ENCODE measurements at places on chromosomes 3 and 15. TPM values are rescaled to one million over a fixed set of nuclear protein-coding genes. Genes with fewer than 3 reads are reported as not detected.
A peak's percentile ranks its signal among the peaks of the same experiment; 100 is the strongest.

TMEM44 gene
- 13.4 TPM for total RNA-seq

CELF6 gene
- 2.2 TPM for total RNA-seq

GRCh38 chr3:78875851-78876250 is 891.9 kb downstream of the ROBO1 start:
- no peak overlapping the region for H3K27ac ChIP-seq
- no peak overlapping the region for H3K4me3 ChIP-seq
- H3K36me3 ChIP-seq = no peaks in the 10 kb centered on the region
- no peak for DNase-seq

- no peaks in the 10 kb centered on the region for H3K27me3 ChIP-seq
- no peak for DNase-seq
- H3K27ac ChIP-seq = peak overlapping the region; percentile 43
- H3K36me3 ChIP-seq = no peaks in the 10 kb centered on the region
- H3K4me1 ChIP-seq = peaks cover 17% of the 10 kb centered on the region
These were observed 52.7 kb downstream of the MITF start for GRCh38 chr3:69791919-69792399.

DNA sequence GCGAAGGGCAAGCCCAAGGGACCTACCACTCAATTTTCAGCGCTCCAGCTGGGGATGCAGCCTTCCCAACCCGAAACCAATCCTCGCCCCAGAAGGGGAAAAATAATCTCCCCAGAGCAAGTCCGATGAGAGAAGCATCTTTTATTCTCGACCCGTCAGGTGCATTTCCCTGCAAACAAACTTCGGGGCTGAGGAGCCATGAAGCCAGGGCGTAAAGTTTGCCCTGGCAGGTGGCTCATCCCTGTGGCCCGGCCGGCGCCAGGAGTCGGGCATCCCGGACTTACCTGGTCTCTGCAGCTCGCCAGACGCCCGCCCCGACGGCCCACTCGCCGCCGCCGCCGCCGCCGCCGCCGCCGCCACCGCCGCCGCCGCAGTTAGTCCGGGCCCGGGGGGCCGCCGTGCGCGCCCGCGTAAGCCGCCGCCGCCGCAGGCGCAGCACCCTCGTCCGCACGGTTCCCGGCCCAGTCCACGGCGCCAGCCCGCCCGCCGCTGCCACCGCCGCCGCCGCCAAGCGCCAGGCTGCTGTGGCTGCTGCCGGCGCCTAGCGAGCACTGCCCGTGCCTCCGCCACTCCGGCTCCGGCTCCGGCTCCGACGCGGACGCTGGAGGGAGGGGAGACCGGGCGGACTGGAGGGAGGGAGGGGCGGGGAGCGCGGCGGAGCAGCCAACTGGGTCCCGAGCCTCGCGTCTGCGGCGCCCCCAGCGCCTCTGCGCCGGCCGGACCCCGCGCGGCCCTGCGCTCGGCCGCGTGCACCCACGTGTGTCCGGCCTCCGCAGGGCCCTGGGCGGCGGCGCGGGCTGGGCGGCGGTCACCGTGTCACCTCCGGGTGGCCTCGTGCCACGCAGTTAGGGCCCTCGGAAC is at the start of gene CNTN3:
Gene CNTN3 (minus strand): TSS at position 553 of the 861 bp plus-strand sequence. CDS start 93,547 bp downstream, outside the sequence.
- peaks cover 36% of the 10 kb centered on the region for H3K27me3 ChIP-seq
- H3K36me3 ChIP-seq = no peaks in the 10 kb centered on the region
- no peaks in the 10 kb centered on the region for H3K4me1 ChIP-seq
- DNase-seq = no peak

DNA sequence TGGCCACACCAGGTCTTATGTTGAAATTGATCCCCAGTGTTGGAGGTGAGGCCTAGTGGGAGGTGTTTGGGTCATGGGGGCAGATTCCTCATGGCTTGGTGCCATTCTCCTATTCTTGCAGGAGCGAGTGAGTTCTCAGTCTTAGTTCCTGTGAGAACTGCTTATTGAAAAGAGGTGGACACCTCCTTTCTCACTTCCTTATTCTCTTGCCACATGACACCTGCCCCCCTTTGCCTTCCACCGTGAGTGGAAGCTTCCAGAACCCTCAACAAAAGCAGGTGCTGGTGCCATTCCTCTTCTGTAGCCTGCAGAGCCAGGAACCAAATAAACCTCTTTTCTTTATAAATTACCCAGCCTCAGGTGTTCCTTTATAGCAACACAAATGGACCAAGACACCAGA is 318.1 kb upstream of the MCTP2 start:
- no peak for DNase-seq
- no peaks in the 10 kb centered on the region for H3K27me3 ChIP-seq
- no peaks in the 10 kb centered on the region for H3K36me3 ChIP-seq

DNA sequence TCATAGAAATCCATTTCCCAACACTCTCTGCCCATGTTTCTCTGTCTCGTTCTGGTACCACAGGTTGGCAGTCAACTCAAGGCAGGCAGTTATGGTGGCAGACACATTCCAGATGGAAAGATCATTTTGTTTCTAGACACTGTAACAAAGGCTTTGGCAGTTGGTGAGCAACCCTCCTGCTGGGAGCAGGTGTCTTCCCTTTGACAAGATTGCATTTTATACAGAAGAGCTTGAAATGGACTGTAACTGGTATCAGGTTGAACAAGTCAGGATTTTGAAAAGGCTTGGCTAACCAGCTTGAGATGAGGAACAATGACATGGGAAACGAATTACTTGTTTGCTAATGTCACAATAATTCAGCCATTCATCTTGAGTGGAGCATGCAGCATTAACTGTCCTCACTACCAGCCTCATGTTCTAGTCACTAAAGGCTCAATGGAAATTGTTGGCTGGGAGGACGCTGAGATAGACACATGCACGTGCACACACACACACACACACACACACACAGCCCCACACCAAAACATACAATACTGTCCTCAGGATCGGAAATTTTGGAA is 170.0 kb downstream of the SEMA6D start:
- no peaks in the 10 kb centered on the region for H3K36me3 ChIP-seq
- no peak overlapping the region for H3K4me3 ChIP-seq
- no peak overlapping the region for H3K27ac ChIP-seq
- H3K27me3 ChIP-seq = no peaks in the 10 kb centered on the region
- H3K4me1 ChIP-seq = no peaks in the 10 kb centered on the region

DNA sequence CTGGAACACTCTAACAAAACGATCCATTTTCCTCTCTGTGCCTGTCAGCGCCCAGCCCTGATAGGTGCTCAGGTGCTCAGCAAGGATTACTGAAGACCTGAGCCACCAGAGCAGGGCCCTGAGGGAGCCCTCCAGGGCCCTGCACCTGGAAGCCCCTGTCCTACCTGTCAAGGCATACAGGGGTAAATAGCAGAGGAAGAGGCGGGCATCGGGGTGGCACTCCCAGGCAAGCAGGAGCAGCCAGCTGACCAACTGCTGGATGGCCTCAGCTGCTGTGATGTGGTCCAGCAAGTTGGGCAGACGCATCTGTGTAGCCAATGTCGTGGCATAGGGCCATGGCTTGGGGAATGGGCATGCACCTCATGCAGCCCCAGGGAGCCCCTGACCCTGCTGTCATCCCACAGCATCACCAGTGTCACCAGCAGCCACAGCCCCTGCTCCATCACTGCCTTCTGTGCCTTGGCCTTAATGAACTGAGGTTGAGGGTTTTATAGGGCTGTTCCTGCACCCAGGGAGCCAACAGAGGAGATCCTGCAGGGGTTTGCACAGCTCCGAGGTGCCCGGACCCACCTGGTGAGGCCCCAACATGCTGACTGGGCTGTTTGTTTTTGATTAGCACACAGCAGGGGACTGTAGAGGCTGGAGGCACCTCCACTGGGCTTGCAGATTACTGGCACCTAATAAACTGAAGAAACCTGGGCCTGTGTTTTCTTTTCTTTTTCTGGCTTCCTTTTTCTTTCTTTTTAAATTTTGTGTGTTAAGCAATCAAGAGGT is 7.9 kb upstream of the WDR6 start:
- H3K36me3 ChIP-seq = peaks cover 28% of the 10 kb centered on the region
- no peaks in the 10 kb centered on the region for H3K27me3 ChIP-seq
- no peak overlapping the region for H3K27ac ChIP-seq
- no peak for DNase-seq

DNA sequence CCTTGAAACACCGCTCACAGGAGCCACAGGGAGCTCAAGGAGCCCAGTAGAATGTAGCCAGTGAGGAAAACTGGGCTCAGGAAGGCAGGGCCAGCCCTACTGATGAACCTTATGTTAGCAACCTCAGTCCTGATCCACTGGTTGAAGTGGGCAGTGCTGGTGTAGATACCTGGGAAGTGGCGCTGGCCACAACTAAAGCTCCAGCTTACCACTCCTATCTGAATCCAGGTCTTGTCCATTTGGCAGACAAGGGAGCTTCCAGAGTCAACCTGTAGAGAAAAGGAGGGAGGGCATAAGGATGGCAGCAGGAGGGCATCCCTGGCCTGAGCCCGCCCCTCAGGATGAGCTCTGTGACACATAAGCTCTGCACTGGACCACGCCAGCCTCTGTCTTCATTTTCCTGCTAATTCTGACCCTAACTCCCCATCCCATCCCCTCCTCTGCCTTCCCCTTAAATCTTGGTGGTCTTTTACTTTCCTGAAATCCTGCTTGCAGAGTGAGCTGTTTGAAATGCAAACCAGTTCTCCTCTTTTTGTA is 2.1 kb upstream of the PRSS50 start:
- H3K36me3 ChIP-seq = no peaks in the 10 kb centered on the region
- no peak overlapping the region for H3K27ac ChIP-seq
- no peaks in the 10 kb centered on the region for H3K4me1 ChIP-seq
- no peaks in the 10 kb centered on the region for H3K27me3 ChIP-seq
- H3K4me3 ChIP-seq = no peak overlapping the region

DNA sequence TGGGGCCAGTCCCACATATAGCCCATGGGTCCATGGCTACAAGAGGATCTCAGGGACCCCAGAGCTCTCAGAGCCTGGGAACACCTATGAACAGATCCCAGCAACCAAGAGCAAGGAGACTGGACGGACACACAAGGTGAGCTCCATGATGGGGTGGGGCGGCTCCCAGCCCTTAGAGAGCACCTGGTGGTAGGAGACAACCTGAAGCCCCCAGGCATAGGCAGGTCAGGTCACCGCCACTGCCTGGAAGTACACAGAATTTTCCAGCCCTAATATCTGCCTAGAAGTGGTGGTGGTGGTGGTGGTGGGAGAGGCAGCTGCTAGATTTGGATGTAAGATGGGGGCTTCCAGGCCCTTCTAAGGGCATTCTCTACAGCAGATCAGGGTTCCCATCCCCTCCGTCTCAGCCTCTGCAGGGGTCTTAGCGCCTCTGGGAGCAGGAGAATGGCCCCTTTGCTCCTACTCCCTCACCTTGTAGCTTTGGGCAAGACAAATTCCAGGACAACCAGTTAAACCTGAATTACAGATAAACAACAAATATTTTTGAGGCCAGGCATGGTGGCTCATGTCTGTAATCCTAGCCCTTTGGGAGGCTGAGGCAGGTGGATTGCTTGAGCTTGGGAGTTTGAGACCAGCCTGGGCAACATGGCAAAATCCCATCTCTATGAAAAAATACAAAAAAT is 9.2 kb downstream of the SH2D7 start:
- no peaks in the 10 kb centered on the region for H3K36me3 ChIP-seq
- no peak overlapping the region for H3K4me3 ChIP-seq
- peaks cover 25% of the 10 kb centered on the region for H3K4me1 ChIP-seq
- no peaks in the 10 kb centered on the region for H3K27me3 ChIP-seq
- DNase-seq = no peak

DNA sequence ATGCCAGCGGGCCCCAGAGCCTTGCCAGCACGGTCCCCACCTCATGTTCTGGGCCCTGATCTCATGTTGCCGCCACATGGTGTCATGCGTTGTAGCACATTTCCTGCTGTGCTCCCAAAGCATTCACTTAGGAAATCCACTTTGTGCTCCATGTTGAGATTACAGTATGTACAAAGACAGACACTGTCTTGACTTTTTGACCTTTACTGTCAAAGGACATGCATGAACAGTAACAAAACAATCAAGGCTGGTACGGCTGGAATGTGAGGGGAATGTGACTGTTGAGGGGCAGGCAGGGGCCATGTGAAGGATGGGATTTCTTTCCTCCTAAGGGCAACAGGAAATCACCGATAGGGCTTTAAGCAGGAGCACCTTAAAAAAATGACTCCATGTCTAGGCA is 53.3 kb upstream of the RPL32 start:
- no peak for DNase-seq
- no peak overlapping the region for H3K4me3 ChIP-seq
- H3K4me1 ChIP-seq = no peaks in the 10 kb centered on the region
- H3K27me3 ChIP-seq = no peaks in the 10 kb centered on the region
- H3K27ac ChIP-seq = no peak overlapping the region

DNA sequence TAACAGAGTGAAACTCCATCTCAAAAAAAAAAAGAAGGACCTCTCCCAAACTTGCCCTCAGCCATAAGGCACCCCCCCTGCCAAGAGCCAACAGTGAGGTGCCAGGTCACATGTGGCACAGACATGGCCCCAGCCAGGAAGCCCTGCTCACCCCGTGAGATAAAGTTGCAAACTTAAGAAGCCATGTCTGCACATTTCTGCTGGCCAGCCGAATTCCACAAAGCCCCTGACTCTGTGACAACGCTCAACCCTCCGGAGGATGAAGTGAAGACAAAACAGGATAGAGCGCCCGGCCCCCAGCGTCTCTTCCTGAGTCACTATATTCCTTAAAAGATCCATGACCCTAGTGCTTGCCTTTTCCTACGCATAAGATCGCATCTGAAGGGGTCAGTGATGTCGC is 188.1 kb downstream of the XXYLT1 start:
- H3K4me1 ChIP-seq = peaks cover 3% of the 10 kb centered on the region
- no peak overlapping the region for H3K4me3 ChIP-seq
- no peaks in the 10 kb centered on the region for H3K36me3 ChIP-seq
- DNase-seq = peak; percentile 28
- H3K27ac ChIP-seq = peak overlapping the region; percentile 34
- H3K27me3 ChIP-seq = no peaks in the 10 kb centered on the region

GRCh38 chr15:93378558-93378957 is 289.5 kb upstream of the RGMA start:
- H3K36me3 ChIP-seq = no peaks in the 10 kb centered on the region
- H3K4me3 ChIP-seq = no peak overlapping the region
- no peaks in the 10 kb centered on the region for H3K4me1 ChIP-seq
- no peak overlapping the region for H3K27ac ChIP-seq
- no peak for DNase-seq
